ENCODE measurements at places on chromosomes 7 and 10.
A peak's percentile ranks its signal among the peaks of the same experiment; 100 is the strongest.

DNA sequence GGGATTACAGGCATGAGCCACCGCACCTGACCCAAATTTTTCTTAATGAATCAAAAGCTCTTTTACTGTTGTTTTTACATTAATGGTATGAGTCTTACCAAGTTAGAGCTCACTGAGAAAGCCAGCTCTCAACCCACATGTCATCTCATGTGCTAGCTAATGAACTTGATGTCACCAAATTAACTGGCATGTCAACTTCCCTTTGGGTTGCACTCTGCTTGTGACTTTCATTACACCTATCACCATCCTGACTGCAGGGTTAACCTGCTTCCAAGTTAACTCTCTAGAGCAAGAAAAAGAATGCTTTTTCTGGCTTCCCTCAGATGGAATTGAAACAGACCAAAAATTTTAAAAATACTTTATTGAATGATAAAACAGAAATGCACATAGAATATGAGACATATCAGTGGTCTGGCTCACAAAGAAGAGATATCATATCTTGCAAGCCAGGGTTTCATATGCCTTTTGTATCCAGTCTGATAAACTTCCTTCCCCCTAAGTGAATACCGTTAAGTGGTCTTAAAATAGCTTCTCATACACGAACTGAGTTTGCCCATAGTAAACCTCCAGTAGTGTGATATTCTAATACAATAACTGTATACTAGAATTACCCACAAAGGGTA lies 42.9 kb upstream of the TRIM24 start:
- H3K36me3 ChIP-seq = no peaks in the 10 kb centered on the region
- H3K4me3 ChIP-seq = no peak overlapping the region
- no peak overlapping the region for H3K27ac ChIP-seq
- no peak for DNase-seq
- no peaks in the 10 kb centered on the region for H3K27me3 ChIP-seq
- no peaks in the 10 kb centered on the region for H3K4me1 ChIP-seq

- H3K27ac ChIP-seq = no peak overlapping the region
- H3K4me3 ChIP-seq = no peak overlapping the region
- H3K36me3 ChIP-seq = no peaks in the 10 kb centered on the region
- no peak for DNase-seq
- H3K27me3 ChIP-seq = no peaks in the 10 kb centered on the region
These were observed 138.1 kb downstream of the EMX2 start for GRCh38 chr10:117680601-117681000.

DNA sequence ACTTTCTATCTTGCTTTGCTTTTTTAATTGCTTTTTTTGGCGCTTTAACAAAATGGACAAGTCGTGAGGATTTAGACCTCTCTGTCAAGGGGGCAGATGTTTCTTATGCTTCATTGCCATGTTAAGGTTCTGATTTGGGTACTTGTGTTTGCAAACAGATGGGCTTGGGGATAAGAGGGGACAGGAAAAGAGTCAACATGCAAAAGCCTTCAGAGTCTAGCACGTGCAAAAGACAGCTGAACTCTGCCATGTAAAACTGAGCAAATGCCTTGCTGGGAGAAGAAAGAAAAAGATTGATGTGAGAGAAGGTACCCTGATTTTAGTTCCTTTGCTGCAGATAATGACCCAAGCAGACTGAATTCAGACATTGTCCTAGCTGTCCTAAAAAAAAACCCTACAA lies 173.1 kb downstream of the KIAA1217 start:
- no peak overlapping the region for H3K4me3 ChIP-seq
- H3K27ac ChIP-seq = no peak overlapping the region
- no peaks in the 10 kb centered on the region for H3K27me3 ChIP-seq
- H3K4me1 ChIP-seq = peaks cover 3% of the 10 kb centered on the region
- DNase-seq = no peak
- H3K36me3 ChIP-seq = no peaks in the 10 kb centered on the region

DNA sequence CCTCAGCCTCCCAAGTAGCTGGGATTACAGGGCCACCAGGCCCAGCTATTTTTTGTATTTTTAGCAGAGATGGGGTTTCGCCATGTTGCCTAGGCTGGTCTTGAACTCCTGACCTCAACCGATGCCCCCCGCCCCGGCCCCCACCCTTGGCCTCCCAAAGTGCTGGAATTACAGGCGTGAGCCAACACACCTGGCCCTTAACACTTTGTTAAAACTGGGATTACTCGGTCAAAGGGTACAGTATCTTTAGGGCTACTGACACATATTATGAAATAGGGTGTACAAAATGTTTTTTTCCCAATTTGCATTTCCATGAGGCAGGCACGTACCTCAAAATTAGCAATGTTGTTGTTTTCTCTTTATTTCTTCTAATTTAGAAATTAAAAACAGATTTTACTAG lies 11.5 kb downstream of the NUDT5 start:
- no peak overlapping the region for H3K4me3 ChIP-seq
- H3K27me3 ChIP-seq = no peaks in the 10 kb centered on the region
- no peak overlapping the region for H3K27ac ChIP-seq

DNA sequence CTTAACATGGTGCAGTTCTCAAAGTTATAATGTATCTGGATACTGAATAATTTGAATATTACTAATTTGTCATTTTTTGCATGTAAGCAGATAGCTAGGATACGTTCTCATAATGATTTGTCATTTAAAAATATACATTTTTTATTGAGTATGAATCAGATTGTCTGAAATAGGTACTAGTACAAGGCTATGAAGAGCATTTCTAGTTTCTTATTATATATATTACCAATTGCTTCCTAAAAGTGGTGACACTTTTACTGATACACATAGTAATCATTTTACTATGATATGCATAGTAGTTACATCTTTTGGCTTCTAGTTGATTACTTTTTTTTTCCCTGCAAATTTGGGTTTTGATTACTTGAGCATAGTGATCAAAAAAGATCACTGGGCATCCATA lies 26.4 kb downstream of the RAB18 start:
- H3K4me1 ChIP-seq = peaks cover 2% of the 10 kb centered on the region
- no peak overlapping the region for H3K27ac ChIP-seq

DNA sequence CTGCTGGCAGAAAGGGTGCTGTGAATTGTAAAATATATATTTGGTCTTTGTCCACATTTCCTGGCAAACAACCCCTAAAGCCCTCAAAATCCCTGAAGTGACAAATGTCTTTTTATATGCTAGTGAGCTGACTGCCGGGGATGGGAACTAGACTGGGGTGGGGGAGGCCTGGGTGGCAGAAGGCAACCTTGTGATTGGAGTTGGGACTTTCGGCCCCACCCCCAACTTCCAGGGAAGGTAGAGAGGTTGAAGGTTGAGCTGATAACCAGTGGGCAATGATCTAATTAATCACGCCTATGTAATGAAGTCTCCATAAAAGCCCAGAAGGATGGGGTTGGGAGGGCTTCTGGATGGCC lies 2.7 kb downstream of the EPHA1 start:
- peaks cover 5% of the 10 kb centered on the region for H3K36me3 ChIP-seq
- no peaks in the 10 kb centered on the region for H3K27me3 ChIP-seq
- H3K4me3 ChIP-seq = peak overlapping the region; percentile 12
- peak; percentile 90 for DNase-seq
- peaks cover 26% of the 10 kb centered on the region for H3K4me1 ChIP-seq
- peak overlapping the region; percentile 69 for H3K27ac ChIP-seq
